Epithelial cell of alveolus of lung (primary cell): ENCODE measurements at places on chromosomes 11 and 22. TPM values are rescaled to one million over a fixed set of nuclear protein-coding genes. Genes with fewer than 3 reads are reported as not detected.

PAMR1 gene
- total RNA-seq = 22.2 and 123 TPM in 2 replicates

C22orf31 gene
- not detected in 2 replicates for total RNA-seq

APOL3 gene
- total RNA-seq = 3.3 and 7.6 TPM in 2 replicates

INSC gene
- total RNA-seq = 0.08 and 2.7 TPM in 2 replicates

ANGPTL5 gene
- total RNA-seq = not detected in 2 replicates

NLRP14 gene
- under 0.01 TPM in 1 of 2 replicates, not detected in the other for total RNA-seq

MS4A12 gene
- total RNA-seq = not detected in 2 replicates

MRGPRE gene
- not detected in 2 replicates for total RNA-seq

MISFA gene
- not detected in 2 replicates for total RNA-seq

DDI1 gene
- not detected in 2 replicates for total RNA-seq

FIBP gene
- total RNA-seq = 122 and 222 TPM in 2 replicates

OR2AT4 gene
- not detected in 2 replicates for total RNA-seq

RAB3IL1 gene
- 0.26 and 3.6 TPM in 2 replicates for total RNA-seq

FAM181B gene
- total RNA-seq = under 0.01 TPM in 1 of 2 replicates, not detected in the other

PLET1 gene
- not detected in 2 replicates for total RNA-seq

APOA1 gene
- 0.32 and 0.52 TPM in 2 replicates for total RNA-seq

DERL3 gene
- total RNA-seq = 6.9 TPM in 1 of 2 replicates, not detected in the other

SEC14L6 gene
- total RNA-seq = not detected in 2 replicates

ZNF214 gene
- total RNA-seq = 1.8 and 4.9 TPM in 2 replicates

KRTAP5-9 gene
- not detected in 2 replicates for total RNA-seq

GAL gene
- total RNA-seq = 31.7 and 38.8 TPM in 2 replicates

RAB39A gene
- not detected in 2 replicates for total RNA-seq

OR52E8 gene
- not detected in 2 replicates for total RNA-seq

CD3G gene
- not detected in 2 replicates for total RNA-seq

KCNC1 gene
- total RNA-seq = 0.08 TPM in 1 of 2 replicates, not detected in the other

CCND1 gene
- total RNA-seq = 73.4 and 349 TPM in 2 replicates

SPDYC gene
- not detected in 2 replicates for total RNA-seq

NLRP6 gene
- not detected in 2 replicates for total RNA-seq

HTR3A gene
- total RNA-seq = not detected in 2 replicates

OR51I1 gene
- total RNA-seq = not detected in 2 replicates

SH3BP1 gene
- total RNA-seq = 21.2 and 25.3 TPM in 2 replicates

DAGLA gene
- 1.3 and 2.5 TPM in 2 replicates for total RNA-seq
